ENCODE measurements at places on chromosomes 5 and 9.

DNA sequence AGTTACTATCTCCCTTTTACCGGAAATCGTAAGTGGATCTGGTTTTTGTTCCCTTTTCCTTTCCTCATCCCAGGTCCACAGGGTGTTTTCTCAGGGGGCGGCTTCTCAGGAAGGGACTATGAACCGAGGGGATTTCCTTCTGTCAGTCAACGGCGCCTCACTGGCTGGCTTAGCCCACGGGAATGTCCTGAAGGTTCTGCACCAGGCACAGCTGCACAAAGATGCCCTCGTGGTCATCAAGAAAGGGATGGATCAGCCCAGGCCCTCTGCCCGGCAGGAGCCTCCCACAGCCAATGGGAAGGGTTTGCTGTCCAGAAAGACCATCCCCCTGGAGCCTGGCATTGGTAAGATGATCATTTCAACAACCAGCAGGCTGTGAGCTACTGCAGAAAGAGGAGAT lies 75.8 kb downstream of the GOLPH3 start:
- no peak for DNase-seq

DNA sequence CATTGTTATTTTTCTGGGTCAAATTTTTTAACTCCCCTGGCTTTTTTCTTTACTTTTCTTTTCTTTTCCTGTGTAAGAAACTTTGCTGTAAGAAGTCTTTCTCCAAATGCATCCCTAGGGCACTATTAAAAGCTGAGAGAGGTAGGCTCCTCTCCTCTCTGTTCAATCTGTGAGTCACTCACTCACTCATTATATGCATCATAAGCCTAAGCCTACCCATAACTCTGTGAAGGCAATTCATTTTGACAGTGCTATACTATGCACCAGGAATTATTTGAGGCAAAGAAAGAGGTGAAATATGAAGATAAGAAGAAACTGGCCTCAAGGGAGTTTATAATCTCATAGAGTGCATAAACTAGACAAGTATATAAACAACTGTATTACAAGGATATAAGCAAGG lies 67.9 kb upstream of the PRR16 start:
- DNase-seq = no peak

DNA sequence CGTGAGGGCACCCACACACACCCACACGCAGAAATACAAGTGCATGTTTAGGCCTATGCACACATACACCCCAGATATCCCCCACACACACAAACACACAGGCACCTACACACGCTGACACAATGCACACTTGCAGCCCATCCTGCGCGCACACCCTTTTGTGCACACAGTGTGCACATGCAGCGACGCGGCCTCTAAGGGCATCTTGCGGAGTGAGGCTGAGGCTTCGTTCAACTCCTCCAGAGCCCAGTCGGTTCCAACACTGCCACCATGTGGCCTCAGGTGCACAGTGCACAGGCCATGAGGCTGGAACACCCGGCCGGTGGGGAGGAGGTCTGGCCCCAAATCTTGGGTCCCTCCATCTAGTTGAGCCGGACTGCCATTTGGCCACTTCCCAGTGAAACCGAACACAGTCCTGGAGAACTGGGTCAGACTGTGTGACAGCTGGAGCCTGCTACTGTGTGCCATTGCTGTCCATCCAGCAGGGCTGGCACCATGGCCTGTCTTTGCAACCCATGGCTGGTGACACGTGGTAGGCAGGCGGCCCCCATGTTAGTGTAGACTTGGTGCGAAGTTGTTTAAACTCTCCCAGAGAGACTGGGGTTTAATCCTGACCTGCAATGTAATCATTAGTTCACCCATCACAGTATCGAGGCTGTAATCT lies 97.7 kb upstream of the MVB12B start:
- DNase-seq = peak; percentile 40

DNA sequence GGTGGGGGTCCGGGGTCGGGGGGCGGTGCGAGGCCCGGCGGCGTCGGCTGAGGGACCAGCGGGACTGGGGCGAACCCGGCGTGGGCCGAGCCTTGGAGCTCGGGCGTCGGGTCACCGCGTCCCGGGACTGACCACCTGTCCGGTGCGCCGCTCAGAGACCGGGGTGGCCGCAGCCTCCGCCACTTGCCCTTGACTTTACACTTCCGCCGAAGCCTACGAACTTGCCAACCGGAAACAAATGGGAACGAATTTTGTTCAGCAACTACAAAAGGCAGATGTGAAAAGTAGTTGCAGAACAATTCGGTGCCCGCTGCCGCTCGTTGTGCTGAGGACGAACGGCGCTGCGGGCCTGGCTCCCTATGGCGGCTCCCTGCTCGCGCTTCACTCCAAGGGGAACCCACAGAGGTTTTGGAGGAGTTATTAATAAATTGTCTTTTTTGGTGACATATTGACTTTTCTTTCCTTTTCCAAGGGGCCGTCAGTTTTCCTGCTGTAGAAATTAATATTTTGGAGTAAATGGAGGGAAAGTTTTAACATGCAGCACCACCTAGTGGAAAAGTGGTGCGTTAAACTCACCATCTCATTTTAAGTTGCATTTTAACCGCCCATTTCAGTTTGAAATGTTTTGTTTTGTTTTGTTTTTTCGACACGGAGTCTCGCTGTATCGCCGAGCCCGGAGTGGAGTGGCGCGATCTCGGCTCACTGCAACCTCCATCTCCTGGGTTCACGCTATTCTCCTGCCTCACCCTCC lies 490 bp downstream of the PCBD2 start:
- no peak for DNase-seq

DNA sequence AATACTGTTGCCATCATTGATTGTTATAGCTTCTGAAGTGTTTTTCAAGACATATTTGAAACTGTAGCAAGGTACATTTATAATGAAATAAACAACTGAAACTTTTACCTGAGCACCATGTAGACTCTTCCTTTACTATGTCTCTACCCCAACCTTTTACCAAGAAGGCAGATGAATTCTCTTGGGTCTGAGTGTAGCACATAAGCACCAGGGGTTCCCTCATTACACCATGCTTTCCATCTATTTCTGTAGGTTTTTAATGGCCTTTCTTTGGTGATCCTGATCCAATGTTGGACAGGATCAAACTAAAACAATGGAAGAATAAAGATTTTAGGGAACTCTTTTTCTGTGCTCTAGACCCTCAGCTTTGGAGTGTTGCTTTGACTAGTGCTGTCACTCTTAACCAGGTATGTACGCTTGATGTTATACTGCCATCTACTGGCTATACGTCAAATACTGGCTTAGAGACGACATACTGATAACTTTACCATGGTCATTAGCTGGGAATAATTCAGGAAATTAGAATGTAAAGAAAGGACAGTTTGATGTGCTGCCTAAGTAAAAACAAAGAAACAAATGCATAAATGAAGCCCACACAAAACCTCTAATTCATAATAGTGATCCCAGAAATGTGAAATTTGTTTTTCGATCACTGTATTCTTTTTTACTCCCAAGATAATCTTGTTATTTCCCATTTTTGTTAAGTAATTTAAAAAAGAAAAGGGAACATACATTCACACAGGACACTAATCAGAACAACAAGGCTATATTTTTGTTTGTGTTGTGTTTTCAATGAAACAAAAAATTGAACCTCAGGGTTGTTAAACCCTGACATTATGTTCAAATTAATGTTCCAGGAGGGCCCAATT lies 30.7 kb downstream of the IFNW1 start:
- DNase-seq = no peak

DNA sequence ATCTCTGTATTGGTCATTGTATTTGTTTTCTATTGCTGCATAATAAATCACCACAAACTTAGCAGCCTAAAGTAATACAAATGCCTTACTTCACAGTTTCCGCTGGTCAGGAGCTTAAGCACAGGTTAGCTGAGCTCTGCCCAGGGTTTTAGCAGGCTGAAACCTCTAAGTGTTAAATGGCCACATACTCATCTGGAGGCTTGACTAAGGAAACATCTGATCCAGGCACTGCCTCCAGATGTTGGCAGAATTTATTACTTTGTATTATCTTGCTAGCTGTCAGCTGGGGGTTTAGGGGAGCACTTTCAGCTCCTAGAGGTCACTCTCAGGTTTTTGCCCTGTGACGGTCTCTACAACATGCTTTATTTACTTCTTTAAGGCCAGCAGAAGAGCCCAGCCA lies 23.2 kb upstream of the RARS1 start:
- DNase-seq = no peak

DNA sequence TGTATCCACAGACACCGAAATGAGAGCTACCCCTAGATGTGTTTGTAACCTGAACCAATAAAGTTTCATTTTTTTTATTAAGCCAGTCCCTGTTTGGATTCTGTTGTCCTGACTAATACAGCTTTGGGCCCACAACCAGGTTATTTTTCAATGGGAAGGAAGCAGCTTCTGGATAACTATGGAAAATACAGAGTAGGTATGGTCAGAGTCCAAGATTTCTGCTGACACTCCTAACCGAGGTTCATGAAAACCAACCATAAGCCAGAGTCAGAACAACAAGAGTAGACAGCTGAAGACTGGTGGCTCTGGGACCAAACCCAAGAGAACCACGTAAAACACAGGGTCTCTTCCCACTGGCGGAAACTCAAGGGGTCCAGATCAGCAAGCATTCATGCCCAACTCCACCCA lies 10.8 kb downstream of the KLF9 start:
- DNase-seq = no peak

GRCh38 chr5:14256756-14257393 lies 113.7 kb downstream of the TRIO start:
- no peak for DNase-seq

DNA sequence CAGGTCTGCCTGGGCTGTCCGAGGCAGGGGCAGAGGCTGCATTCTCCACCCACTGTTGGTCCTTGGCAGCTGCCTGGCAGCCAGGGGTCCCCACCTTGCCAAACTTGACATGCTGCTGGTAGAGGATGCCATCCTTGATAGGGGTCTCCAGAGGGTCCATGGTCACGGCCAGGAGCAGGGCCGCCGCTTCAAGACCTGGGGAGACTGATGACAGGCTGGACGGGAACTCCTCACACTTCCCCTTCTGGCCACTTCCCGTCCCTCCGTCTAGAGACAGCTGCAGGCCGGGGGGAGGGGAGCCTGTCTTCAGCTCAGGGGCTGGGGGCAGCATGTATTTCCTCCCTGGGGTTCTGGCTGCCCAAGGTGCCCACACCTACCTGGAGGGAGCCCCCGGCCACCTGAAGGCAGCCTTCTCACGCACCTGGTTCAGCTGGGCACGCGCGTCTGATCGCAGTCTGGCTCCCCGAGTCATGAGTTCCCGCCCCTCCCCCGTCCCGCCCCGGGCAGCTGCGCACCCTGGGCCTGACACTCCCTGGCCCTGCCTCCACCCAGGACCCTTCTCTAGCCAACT lies at the start of gene DOK3:
Gene DOK3, minus strand, starts transcription at position 446 of the 571 bp plus-strand sequence. Its CDS starts 286 bp downstream, at position 160.
- no peak for DNase-seq

DNA sequence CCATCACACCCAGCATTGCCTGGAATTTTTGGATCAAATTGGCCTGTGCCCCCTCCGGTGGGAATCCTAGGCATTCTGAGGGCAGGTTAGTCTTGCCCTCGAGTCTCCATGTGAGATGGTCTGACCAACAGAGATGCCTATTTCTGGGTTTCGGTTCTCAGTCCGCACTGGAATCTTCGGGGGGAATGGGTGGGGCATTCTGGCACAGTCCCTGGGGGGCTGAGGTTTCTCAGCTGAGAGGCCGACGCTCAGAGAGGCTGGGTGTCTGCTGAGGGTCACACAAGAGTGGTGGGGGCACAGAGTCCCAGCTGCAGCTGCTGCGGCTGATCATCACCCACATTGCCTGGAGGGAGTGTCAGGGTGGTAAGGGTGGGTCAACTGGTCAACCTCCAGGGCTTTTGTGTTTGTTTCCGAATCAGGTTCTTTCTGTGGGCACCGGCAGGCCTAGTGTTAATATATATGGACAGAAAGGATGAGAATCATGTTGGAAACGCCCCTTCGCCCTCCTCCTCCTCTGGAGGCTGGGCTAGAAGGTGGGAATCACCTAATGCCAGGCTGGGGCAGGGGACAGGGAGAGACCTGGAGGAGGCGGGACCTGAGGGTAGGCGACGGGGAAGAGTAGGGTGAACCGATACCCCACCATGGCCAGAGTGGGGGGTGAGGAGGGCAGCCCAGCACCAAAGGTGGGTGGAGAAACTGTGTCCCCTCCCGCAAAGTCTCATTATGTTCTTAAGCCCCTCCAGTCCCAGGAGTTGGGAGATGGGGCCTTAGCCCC lies 149.5 kb upstream of the PHYKPL start:
- DNase-seq = no peak

DNA sequence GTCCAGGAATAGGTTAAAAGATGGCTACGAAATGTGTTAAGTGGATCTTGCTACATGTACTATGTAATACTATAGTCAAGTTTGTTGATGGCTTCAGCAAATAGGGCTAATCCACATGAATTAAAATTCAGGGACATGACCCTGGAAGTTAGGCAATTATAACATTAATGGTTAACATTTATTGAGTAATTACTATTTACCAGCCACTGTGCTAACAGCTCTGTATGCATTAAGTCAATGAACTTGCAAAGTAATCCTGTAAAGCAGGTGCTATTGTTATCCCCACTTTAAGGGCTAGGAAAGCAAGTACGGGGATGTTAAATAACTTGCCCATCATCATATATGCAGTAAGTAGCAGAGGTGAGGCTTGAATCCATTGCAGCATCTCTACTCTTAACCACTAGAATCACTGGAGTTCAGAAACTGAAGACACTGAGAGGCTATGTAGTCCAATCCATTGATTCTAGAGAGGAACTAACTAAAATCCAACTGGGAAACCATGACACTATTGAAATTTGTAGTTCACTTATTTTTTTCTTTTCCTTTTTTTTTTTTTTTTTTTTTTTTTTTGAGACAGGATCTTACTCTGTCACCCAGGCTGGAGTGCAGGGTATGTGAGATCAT lies 77.5 kb upstream of the SPINK5 start:
- DNase-seq = no peak

DNA sequence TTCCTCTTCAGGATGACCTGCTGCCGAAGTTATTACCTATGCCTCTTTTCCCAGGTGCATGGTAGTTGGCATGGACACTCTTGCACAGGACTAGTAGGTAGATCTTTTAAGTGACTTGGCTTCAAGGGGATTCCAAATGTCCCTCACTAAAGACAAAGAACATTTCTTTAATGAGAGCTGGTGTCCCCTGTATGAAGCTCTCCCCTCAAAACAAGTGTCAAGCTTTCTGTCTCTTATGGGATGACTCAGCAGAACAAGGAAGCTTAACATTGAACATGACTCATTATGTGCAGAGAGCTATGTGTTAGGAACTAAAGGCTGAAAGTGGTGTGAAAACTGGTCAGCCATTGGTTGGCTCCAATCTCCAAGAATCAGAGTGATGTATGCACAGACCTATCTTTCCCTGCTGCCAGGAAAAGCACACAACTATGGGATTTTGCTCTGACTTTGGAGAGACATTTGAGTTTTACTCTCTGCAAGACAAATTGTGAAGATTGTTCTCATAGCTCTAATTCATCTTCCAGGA lies 120.5 kb downstream of the PRDM6 start:
- no peak for DNase-seq

- no peak for DNase-seq
Measured at GRCh38 chr5:159319363-159319762, 10.9 kb downstream of the IL12B start.

- no peak for DNase-seq
Measured at GRCh38 chr9:31137176-31138160, 1247.0 kb upstream of the ACO1 start.

- no peak for DNase-seq
Measured at GRCh38 chr9:122226142-122226757, 2.5 kb downstream of the LHX6 start.

- DNase-seq = no peak
Measured at GRCh38 chr5:1103093-1103492, 8.8 kb downstream of the SLC12A7 start.
